Activated CD4-positive, alpha-beta T cell treated with anti-CD3 and anti-CD28 coated beads for 48 hours (primary cell): ENCODE measurements at places on chromosomes 13 and 19.

DNA sequence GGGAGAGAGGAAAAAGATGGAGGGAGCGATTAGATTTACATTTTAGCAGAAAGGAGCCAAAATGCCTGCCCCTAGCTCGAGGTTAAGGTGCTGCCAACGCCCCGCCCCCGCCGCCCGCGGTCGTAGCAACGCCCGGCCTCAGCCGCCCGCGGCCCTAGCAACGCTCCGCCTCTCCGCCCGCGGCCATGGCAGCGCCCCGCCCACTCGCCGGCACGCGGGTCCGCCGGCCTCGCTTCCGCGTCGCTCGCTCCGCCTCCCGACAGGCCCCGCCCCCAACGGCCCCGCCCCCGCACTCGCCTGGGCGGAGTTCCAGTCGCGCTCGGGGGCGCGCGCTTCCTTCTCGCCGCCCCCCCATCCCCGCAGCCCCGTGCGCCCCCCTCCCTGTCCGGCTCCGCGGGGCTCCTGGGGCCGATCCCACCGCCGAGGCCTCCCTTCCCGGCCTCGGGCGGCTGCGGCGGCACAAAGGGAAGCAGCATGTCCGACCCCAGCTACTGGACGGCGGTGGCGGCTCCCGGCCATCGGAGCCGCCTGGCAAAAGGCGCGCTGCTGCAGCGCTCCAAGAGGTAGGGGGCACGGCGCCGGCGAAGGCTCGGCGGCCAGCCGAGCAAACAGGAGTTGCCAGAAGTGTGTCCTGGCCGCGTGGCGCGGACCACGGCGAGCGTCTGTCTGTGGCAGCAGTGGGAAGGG lies 20.3 kb downstream of the MAST3 start:
- DNase-seq = peak; percentile 94

- DNase-seq = no peak
These were observed 10.7 kb downstream of the RFXAP start for GRCh38 chr13:36829753-36830152.

- DNase-seq = no peak
These were observed 158.5 kb upstream of the RFC3 start for GRCh38 chr13:33659466-33659865.

- DNase-seq = no peak
These were observed 543.4 kb downstream of the SUCLA2 start for GRCh38 chr13:47457626-47458025.

DNA sequence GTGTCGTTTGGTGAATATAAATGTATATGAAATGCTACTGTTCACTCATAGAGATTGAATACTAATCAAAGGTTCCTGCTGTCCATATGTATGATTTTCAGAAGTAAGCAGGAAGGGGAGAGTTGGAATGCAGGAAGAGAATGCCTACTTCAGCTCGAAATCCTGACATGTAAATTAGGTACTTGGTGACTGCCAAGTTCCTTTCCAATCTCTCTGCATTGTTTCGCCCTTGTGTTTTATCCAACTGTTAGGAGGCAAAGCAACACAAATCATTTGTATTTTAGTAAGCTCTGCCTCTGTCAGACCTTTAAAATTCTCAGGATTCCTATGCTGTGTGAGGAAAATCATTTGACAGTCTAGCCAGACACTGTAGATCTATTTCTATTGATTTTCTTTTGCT lies 9.0 kb downstream of the STARD13 start:
- no peak for DNase-seq

DNA sequence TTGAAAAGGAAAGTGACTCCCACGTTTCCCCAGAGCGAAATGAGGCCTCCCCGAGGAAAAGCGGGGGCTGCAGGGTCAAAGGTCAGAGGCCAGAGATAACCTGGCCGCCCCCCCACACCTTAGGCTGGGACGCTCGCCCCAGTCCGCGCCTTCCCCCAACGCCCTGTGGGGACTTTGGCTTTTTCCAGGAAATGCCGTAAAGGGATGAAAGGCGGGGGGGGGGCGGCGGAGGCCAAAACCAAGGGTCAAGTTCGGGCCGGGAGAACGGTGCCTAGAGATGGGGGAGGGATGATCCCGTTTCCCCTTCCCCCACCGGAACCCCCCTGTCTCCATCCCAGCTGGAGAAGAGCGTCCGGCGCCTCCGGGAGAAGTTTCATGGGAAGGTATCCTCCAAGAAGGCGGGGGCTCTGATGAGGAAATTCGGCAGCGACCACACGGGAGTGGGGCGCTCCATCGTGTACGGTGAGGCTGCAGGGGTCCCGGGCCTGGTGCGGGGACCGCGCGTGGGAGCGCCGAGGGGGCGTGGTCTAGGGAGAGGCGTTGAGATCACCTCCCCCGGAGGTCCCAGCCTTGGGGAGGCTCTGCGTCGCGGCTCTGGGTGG lies 575 bp downstream of the SHFL start:
- peak; percentile 57 for DNase-seq
